ENCODE measurements at places on chromosomes 11 and 22. TPM values are rescaled to one million over a fixed set of nuclear protein-coding genes. Genes with fewer than 3 reads are reported as not detected.

DNA sequence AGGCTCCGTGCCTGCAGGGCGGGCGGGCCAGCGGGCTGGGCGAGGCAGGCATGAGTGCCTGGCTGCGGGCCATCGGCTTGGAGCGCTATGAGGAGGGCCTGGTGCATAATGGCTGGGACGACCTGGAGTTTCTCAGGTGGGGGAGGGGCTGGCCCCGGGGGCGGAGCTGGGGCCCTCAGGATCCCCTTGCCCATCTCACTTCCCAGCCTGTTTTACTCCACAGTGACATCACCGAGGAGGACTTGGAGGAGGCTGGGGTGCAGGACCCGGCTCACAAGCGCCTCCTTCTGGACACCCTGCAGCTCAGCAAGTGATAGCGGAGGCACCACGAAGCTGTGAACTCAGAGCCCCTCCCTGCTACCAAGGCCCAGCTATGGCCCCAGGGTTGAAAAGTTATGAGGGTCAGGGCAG, 5.9 kb downstream of the PHOX2A start:
- H3K36me3 ChIP-seq, result peaks cover 48% of the 10 kb centered on the region
- no peak overlapping the region for H3K27ac ChIP-seq
- DNase-seq, result peak; percentile 89
- no peaks in the 10 kb centered on the region for H3K27me3 ChIP-seq
- H3K4me1 ChIP-seq, result peaks cover 52% of the 10 kb centered on the region
- H3K4me3 ChIP-seq, result no peak overlapping the region

GRCh38 chr11:30956751-30957150, 370.6 kb upstream of the MPPED2 start:
- no peaks in the 10 kb centered on the region for H3K4me1 ChIP-seq
- no peaks in the 10 kb centered on the region for H3K36me3 ChIP-seq
- no peaks in the 10 kb centered on the region for H3K27me3 ChIP-seq
- no peak overlapping the region for H3K27ac ChIP-seq
- H3K4me3 ChIP-seq, result no peak overlapping the region
- DNase-seq, result no peak

The QSER1 gene
- 33.7 TPM for total RNA-seq

The SMPD1 gene
- 62.9 TPM for total RNA-seq

DNA sequence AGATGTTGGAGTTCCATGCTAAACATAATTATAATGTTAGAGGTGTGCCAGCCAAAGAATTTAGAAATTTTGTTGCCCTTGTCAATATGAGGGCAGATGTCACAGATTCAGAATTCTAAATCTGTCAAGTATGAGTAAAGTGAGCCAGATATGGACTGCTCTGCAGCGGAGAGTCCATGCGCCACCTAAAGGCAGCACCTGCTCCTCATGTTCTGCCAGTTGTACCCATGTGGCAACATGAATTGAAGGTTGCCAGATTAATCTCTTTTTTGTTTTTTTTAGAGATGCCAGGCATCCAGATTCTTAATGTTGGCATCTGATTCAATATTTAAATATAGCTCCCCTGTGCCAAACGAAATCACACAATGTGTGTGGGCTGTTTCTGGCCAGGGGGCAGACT, 678.6 kb upstream of the ANO5 start:
- no peaks in the 10 kb centered on the region for H3K36me3 ChIP-seq
- no peak for DNase-seq
- H3K4me1 ChIP-seq, result no peaks in the 10 kb centered on the region
- H3K4me3 ChIP-seq, result no peak overlapping the region

The TUB gene
- 4.6 TPM for total RNA-seq

The MIOX gene
- total RNA-seq, result not detected

The SYT9 gene
- not detected for total RNA-seq

DNA sequence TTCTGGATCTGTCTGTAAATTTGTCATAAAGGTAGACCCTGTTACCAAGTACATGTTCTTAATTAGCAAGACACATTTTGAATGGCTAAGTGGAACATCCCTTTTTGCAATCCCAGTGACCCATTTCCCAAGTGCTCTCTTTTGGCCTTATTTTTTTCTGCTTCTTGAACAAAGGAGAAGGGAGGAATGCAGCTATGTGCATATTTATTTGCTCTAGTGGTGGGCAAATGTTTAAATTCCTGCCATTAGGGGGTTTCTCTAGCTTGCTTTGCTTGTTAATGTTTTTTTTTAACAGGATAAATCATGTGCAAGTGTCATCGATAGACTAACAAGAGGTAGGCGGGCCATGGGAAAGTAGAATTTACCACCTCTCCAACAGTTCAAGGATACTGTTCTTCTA, 135.7 kb downstream of the COMMD9 start:
- H3K36me3 ChIP-seq, result no peaks in the 10 kb centered on the region
- H3K27me3 ChIP-seq, result no peaks in the 10 kb centered on the region
- no peak overlapping the region for H3K4me3 ChIP-seq
- no peak overlapping the region for H3K27ac ChIP-seq

DNA sequence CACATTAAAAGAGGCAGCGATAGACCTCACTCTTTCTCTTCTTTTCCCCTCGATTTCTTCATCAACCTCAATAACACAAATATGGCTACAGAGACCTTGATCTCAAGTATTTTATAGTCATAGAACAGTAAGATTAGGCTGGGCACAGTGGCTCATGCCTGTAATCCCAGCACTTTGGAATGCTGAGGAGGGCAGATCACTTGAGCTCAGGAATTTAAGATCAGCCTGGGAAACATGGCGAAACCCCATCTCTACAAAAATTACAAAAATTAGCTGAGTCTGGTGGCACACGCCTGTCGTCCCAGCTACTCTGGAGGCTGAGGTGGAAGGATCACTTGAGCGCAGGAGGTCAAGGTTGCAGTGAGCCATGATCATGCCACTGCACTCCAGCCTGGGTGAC, 14.6 kb downstream of the SLN start:
- no peak overlapping the region for H3K27ac ChIP-seq
- no peaks in the 10 kb centered on the region for H3K36me3 ChIP-seq
- no peak overlapping the region for H3K4me3 ChIP-seq

DNA sequence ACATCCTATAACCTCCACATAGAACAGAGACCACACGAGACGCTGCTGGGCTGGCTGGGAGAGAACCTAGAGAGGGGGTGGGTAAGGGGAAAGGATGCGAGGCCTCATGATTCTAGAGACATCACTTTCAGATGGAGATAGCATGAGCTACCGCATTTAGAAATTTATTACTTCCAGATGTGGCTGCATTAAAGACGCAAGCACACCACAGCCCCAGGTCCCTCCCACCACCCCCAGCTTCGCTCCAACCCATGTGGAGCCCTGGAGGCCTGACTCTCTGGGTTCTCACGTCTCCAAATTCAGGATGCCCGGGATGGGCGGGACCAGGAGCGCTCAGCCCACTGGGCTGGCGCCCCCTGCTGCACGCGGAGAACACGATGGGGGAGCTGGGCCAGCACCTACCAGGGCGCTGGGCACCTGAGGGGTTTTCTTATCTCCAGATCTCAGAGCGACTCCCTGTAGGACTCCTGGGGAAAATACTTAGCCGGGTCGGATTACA, 13.6 kb downstream of the MRPL21 start:
- no peaks in the 10 kb centered on the region for H3K4me1 ChIP-seq
- peaks cover 38% of the 10 kb centered on the region for H3K36me3 ChIP-seq
- H3K27me3 ChIP-seq, result no peaks in the 10 kb centered on the region
- H3K27ac ChIP-seq, result no peak overlapping the region
- no peak for DNase-seq
- H3K4me3 ChIP-seq, result no peak overlapping the region

The TRIM51G gene
- not detected for total RNA-seq

- no peak overlapping the region for H3K27ac ChIP-seq
- H3K4me1 ChIP-seq, result no peaks in the 10 kb centered on the region
- no peak for DNase-seq
- no peaks in the 10 kb centered on the region for H3K36me3 ChIP-seq
Measured at GRCh38 chr11:95660038-95660437, 129.5 kb downstream of the FAM76B start.

DNA sequence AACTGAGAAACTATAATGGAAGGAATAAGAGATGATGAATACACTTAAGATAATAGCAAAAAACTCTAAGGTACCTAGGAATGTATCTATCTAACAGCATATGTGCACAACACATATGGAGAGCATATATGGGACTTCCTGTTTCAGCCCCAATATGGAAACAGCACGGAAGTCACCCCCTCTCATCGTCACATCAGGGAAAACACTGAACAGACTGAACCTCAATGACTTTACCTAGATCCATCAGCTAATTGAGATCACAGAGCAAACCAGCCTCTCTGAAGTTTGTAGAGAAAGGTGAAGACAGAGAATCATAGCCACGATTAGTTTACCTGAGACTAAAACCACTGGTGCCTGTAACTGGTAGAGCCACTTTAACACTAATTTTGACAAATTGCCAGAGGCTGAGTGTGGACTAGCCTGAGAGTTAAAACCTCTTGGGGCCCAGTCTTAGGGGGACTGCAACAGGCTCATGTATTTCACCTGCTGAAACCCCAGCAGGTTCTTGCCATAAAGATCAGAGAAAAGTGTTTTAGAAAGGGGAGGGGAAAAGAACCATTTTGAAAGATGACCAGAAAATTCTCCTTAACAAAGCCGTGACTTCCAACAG, 722.6 kb downstream of the TBC1D22A start:
- no peaks in the 10 kb centered on the region for H3K27me3 ChIP-seq
- no peak overlapping the region for H3K27ac ChIP-seq
- H3K36me3 ChIP-seq, result no peaks in the 10 kb centered on the region
- no peaks in the 10 kb centered on the region for H3K4me1 ChIP-seq
- no peak for DNase-seq
- H3K4me3 ChIP-seq, result no peak overlapping the region

The LDHAL6A gene
- total RNA-seq, result not detected

DNA sequence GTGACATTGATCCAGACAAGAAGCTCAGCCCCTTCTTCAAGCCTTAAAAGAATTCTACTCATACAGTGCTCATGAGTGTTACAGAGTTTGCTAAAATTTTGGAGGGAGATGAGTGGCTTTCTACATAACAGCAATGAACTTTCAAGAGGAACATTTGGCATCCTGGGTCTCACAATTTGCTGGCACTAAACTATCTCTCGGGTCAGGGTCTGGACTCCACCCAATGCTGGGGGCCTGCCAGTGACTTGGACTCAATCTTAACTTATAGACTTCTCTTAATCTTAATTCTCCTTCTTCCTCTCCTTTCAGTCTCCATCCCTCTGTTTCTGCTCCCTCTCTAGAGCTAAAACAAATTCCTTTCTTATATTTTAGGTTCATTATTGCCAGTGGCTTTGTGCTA, 317.9 kb downstream of the TMEM135 start:
- H3K27ac ChIP-seq, result no peak overlapping the region
- DNase-seq, result no peak
- no peak overlapping the region for H3K4me3 ChIP-seq
- H3K27me3 ChIP-seq, result no peaks in the 10 kb centered on the region
- H3K36me3 ChIP-seq, result no peaks in the 10 kb centered on the region
- H3K4me1 ChIP-seq, result peaks cover 9% of the 10 kb centered on the region

The KCNQ1 gene
- 38.5 TPM for total RNA-seq

- H3K27me3 ChIP-seq, result peaks cover 64% of the 10 kb centered on the region
- H3K4me3 ChIP-seq, result no peak overlapping the region
- no peak for DNase-seq
Measured at GRCh38 chr11:32429477-32429876, 5.9 kb downstream of the WT1 start.

Data from upper lobe of left lung (tissue), 6 donors.